ENCODE measurements at places on chromosomes 11 and 22. TPM values are rescaled to one million over a fixed set of nuclear protein-coding genes. Genes with fewer than 3 reads are reported as not detected.

Gene SYT7
- 0.78 TPM for total RNA-seq

Gene MUC5AC
- total RNA-seq = not detected

Gene OR56A1
- total RNA-seq = not detected

Gene TIRAP
- 8.7 TPM for total RNA-seq

Gene KRTAP5-11
- not detected for total RNA-seq

DNA sequence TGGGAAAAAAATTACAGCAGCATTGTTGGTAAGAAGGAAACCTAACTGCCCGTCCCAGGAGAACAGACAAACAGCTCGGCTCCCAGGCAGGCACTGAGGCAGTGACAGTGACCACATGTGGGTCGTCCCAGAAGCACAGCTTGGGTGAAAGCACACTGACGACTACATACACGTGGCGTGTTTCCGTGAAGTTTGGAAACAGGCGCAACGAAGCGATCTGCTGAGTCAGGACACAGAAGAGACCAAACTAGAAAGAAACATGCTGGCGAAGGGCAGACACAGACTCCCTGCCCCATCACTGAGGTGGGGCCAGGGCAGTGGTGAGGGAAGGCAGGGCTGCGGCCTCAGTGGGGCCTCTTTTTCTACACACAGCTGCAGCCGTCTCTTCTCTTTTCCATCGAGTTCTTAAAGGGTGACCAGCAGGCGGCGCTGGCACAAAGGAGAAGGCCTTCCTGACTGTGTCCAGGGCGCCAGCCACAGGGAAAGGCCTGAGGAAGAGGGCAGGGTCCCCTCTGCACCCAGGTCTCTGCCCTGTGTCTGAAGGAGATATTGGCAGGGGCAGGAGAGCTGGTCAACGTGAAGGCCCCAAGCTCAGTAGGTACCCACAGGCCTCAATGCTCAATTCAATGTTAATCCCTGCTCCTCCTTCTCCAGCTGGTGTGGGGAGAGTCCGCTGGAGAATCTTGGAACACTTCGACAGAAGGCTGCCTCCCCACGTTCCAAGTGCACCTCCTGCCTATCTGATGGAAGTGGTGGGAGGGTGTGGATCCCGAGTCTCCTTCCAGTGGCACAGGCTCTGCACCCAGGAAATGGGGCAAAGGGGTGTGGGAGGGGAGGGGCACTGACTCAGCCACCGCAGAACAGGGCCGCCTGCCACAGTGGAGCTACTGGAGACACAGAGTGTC, 19.9 kb downstream of the CARS1 start:
- no peak overlapping the region for H3K4me3 ChIP-seq
- DNase-seq = peak; percentile 54
- H3K27ac ChIP-seq = no peak overlapping the region
- peaks cover 11% of the 10 kb centered on the region for H3K36me3 ChIP-seq

DNA sequence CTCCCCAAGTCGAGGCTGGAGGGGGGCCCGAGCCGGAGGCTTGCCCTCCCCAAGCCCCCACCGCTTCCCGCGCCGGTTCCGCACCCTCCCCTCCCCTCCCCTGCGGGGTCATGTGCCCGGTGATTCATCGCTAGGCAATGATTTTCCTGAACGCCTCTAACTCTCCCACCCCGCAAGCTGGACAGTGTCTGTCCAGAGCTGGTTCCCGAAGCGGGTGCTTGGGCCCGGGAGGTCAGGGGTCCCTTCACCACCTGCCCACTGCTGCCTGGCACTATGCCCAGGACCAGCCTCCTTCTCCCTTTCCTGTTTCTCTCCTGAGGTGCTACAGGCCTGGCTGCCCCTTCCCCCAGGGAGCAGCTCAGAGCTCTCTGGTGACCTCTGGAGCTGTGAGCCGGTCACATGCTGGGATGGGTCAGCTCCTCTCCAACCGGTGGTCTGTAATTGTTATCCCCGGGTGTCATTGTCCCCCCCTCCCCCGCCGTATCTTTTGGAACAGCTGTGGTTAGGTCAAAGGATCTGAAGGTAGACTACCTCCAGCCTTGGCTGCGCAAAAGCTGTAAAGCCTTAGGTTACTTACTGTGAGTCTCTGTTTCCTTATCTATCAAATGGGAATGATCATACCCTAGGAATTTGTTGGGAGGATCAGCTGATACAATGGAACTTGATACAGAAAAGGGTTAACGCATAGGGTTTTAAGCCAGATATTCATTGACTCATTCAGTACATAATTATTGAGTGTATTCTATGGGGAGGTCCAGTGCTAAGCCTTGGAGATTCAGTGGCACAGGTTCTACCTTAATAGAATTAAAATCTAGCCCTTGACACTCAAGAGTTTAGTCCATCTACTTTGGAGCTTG, 753 bp downstream of the STX3 start:
- H3K36me3 ChIP-seq = peaks cover 4% of the 10 kb centered on the region
- H3K4me3 ChIP-seq = peak overlapping the region; percentile 65
- peak overlapping the region; percentile 72 for H3K27ac ChIP-seq
- H3K27me3 ChIP-seq = no peaks in the 10 kb centered on the region

GRCh38 chr22:19859861-19860510, 5.3 kb upstream of the GNB1L start:
- peaks cover 12% of the 10 kb centered on the region for H3K4me1 ChIP-seq
- H3K27ac ChIP-seq = no peak overlapping the region
- no peaks in the 10 kb centered on the region for H3K36me3 ChIP-seq
- no peak for DNase-seq

- H3K27ac ChIP-seq = no peak overlapping the region
- H3K36me3 ChIP-seq = no peaks in the 10 kb centered on the region
- H3K27me3 ChIP-seq = no peaks in the 10 kb centered on the region
- DNase-seq = no peak
- no peak overlapping the region for H3K4me3 ChIP-seq
Measured at GRCh38 chr22:32531228-32531627, 56.6 kb downstream of the FBXO7 start.

DNA sequence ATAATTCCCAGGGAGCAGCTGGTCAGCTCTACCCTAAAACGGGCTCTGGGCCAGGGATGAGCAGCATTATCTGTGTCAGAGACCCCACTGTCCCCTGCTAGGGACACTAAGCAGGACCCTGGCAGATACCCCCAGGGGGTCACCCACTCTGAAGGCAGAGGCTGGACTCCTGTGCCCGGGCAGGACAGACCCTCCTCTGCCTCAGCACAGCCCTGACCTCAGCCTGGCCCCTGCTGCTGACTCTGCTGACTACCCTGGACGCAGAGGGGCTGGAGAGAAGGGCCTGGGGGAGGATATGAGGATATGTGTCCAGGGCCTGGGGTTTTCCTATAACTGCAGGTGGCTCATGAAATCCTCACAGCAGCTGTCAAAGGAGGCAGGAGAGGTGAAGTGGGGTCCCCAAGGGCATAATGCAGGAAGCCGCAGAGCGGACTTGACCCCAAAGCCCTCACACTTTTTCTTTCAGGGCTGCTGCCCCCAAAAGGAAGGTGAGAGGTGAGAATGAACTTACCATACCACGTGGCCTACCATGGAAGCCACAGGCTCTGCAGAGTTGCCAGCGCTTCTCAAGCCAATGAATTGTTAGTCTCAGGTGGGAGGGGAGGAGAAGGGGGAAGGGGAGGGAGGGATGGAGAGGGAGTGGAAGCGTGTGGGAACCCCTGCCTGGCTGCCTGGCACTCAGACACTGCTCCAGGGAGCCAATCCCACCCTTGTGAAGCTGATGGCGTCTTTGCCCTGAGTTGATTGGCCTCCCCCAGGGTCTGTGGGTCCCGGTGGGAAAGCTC, 76.7 kb upstream of the WNT11 start:
- DNase-seq = no peak
- H3K36me3 ChIP-seq = no peaks in the 10 kb centered on the region
- H3K4me3 ChIP-seq = no peak overlapping the region

- no peak overlapping the region for H3K27ac ChIP-seq
- no peak for DNase-seq
- no peak overlapping the region for H3K4me3 ChIP-seq
- H3K27me3 ChIP-seq = peaks cover 6% of the 10 kb centered on the region
Measured at GRCh38 chr11:69153661-69154060, 2.1 kb upstream of the SMIM38 start.

DNA sequence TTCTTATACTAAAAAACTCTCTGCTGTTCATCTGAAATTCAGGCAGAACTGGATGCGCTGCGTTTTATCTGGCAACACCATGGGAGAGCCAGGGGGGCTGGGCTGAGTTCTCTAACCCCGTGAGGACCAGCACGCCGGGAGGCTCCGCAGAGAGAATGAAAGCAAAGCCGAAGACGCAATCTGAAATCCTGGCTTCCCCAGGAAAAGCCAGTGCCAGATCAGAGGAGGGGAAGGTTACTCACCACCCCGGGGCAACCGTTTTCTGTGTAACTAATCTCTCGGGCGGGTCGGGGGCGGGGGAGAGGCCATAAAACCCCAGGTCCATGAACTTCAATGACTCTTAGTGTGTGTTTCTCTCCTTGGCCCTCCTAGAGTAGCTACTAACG, 99.4 kb downstream of the SHANK2 start:
- H3K27ac ChIP-seq = no peak overlapping the region
- no peaks in the 10 kb centered on the region for H3K36me3 ChIP-seq
- H3K4me3 ChIP-seq = no peak overlapping the region
- H3K27me3 ChIP-seq = no peaks in the 10 kb centered on the region
- H3K4me1 ChIP-seq = no peaks in the 10 kb centered on the region
